ENCODE measurements at places on chromosomes 13 and 19.

- peak; percentile 89 for DNase-seq
These were observed 10.1 kb upstream of the NFIX start for GRCh38 chr19:12985049-12985776.

DNA sequence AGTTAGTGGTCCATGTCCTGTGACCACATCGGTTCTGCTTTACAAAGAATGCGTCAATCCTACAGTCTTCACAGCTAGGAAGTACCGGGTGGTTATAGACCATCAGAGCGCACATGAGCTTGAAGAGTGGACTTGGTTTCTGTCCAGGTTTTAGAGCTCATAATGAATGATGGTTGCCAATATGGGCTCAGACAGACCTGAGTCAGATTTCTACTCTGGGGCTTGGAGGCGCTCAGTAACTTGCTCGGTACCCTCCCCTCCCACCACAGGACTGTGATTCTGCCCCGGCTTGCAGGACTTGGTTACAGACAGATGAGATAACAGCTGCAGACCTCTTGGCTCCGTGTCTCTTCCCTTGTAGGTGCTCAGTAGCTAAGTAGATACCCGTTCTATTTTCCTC lies 284.7 kb downstream of the TSHZ3 start:
- no peak for DNase-seq

- DNase-seq = no peak
These were observed 61.2 kb downstream of the ZAR1L start for GRCh38 chr13:32253911-32254399.

- no peak for DNase-seq
These were observed 125.9 kb upstream of the GJB6 start for GRCh38 chr13:20358022-20358421.

GRCh38 chr19:1904860-1905109 lies 414 bp upstream of the ADAT3 start:
- DNase-seq = no peak

GRCh38 chr13:23550163-23550562 lies 20.0 kb upstream of the TNFRSF19 start:
- DNase-seq = no peak

DNA sequence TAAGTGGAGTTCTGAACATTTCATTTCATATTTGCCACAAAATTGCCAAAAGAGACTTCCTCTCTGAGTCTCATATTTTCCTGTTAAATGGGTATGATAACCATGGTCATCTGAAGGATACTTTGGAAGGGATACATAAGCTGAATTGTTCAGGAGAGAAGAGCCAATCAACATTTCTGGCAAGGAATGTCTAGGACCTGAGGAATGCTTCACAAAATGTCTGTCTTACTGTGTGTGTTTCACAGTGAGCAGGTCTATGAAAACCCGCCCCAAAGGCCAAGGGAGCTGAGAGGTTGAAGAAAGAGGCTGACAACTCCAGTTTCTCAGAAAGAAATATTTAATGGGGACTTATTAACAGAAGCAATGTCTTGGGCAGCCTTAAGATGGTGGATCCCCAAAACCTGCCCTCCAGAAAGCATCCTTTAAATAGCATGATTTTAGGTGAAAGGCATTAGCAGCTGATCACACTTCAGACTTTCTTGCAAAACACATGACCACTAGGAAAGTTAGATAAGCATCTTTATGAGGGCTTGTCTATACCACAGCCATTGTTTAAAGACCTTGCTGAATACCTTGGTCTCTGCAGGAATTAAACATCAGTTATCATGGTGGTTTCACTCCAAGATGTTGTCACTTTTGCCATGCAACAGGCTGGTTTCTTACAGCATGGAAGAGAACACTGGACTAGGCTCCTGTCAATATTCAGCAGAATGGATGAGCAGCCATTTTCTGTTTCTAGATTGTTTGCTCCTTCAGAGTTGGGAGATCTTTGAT lies 78.9 kb downstream of the TNFSF11 start:
- DNase-seq = no peak

GRCh38 chr19:19075126-19075525 lies 11.3 kb downstream of the SLC25A42 start:
- DNase-seq = no peak

- DNase-seq = peak; percentile 1
These were observed 1186.3 kb downstream of the UQCRFS1 start for GRCh38 chr19:28026636-28027035.

DNA sequence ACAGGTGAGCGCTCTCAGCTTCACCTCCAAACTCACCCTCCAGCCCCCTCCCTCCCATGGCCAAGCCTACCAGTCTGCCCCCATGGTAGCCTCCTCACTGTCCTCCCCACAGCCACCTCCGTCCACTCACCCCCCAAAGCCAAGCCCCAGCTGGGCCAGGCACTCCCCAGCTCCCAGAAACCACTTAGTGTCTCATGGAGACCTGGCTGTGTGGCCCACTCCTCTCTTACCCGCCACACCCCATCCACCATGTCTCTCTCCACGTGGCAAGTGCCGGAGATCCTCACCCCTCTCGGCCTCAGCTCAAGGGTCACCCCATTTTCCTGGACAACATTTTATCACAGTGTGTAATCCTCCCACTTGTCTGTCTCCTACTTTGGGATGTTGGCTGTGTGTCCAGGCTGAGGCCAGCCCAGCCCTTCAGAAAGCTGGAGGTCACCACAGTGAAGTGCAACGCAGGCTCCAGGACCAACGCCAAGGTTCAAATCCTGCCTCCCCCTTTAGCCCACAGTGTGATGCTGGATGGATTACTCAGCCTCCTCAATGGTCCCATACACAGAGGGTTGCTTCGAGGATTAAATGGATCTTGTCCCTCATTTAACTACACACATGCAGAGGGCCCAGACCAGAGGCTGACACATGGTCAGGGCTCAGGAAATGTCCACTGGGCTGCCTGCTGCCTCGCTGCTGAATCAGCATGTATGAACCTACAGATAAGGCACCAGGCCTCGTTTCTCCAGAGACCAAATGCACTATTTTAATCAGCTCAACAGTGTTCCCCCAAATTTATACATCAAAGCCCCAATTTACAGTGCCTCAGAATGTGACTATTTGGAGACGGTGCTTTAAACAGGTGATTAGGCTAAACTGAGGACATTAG lies 71.3 kb downstream of the CEBPG start:
- no peak for DNase-seq
